ENCODE measurements at places on chromosomes 1 and 21.

DNA sequence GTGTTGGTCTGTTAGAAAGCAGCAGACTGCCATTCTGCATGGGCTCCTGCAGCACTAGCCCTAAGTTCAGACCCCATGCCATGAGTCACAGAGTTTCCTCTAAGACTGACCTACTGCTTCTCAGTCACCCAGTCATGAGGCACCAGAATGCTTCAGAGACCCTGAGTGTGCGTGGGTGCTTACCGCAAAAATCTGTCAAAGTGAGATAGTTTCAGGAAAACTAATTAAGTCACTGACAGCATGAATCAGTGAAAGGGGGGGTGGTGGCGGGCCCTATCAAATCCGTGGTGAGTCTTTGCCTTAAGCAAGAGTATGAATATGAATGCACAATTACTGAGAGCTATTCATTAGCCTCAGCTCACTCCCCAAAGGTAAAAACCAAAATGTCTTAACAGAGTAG, 98.1 kb downstream of the KCTD3 start:
- no peak for DNase-seq

GRCh38 chr1:56125316-56125715, 454.0 kb downstream of the PLPP3 start:
- no peak for DNase-seq

DNA sequence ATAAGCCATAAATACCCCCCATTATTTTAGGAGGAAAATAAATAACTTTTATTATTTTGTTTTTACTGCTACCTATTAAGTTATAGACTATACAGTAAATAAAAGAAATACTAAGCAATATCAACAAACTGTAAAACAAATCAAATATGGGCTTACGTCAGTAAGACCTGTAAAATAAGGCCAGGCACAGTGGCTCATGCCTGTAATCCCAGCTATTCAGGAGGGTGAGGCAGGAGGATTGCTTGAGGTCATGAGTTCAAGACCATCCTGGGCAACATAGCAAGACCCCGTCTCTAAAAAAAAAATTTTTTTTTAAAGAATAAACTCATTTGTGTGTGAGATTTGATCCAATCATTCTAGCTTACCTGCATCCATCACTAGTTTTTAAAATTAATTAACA, 17.8 kb downstream of the EGLN1 start:
- DNase-seq: no peak

- no peak for DNase-seq
Observed at GRCh38 chr1:177923441-177923840, 46.4 kb downstream of the SEC16B start.

GRCh38 chr1:79304131-79304530, 297.6 kb upstream of the ADGRL4 start:
- no peak for DNase-seq

- DNase-seq: no peak
Observed at GRCh38 chr1:111707906-111708305, 31.3 kb downstream of the INKA2 start.

- no peak for DNase-seq
Observed at GRCh38 chr1:16067127-16067768, 6.2 kb downstream of the FAM131C start.

DNA sequence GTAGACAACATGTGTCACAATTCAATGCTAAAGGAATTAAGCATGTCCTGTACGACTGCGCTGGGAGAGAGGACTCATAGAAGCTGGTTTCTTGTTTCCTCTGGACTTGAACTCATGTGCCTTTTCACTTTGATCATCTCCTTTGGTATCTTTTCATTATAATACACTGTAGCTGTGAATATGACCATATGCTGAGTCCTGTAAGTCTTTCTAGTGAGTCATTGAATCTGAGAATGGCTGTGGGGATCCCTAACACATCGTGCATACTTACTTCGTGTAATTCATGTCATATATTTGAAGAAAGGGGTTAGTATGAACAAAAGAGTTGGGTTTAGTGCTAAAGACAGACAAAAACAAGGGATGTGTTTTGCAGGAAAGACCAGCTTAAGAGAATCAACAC, 148.1 kb upstream of the RUNX1 start:
- DNase-seq: no peak

DNA sequence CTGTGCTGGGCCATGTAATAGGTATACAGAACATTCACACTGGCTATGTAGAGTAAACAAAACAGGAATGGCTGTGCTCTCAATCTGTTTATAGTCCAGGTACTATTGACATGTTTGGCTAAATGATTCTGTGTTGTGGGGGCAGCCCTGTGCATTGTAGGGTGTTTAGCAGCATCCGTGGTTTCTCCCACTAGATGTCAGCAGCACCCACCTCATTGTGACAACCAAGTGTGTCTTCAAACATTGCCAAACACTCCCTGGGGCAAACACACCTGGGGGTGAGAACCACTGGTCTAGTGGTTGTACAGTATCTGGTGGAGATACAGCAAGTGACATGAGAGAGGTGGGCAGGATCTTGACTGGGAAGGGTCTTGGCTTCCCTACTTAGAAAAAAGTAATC, 80.4 kb upstream of the SPATA6 start:
- no peak for DNase-seq

Measured in GM12864 (cell line).